ENCODE measurements at places on chromosomes 11 and 22.
A peak's percentile ranks its signal among the peaks of the same experiment; 100 is the strongest.

DNA sequence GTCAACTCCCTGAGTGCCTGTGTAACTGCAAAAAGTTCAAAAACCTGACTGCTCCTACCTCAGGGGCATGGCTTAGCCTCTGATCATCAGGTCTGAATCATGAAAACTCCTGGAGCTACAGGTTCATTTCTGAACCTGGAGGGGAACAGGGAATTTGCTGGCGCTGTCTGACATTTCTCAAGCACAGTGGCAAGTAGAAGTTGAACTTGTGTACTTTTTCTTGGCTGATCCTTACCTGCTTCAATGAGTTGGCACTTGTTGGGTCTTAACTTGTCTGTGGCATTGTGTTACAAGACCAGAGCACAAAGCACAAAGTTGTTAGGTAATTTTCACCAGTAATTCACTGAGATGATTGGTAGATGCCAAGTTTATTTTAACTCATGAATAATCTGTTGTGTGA lies 3.3 kb downstream of the TMEM109 start:
- DNase-seq = no peak

DNA sequence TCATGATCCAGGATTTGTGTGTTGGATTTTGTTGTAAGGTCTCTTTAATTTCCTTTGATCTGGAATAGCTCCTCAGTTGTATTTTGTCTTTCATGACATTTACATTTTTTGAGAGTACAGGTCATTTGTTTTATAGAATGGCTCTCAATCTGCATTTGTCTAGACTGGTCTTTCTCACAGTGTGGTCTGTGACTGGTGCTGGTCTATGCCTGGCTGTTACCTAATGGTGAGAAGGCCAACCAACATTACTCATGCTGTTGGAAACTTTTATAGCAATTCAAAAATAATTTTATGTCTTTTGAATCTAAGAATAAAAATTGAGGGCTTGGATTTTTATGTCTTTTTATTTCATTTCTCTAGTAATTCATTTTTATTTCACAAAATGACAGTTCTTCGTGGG lies 3.9 kb upstream of the NCR3LG1 start:
- no peak for DNase-seq

DNA sequence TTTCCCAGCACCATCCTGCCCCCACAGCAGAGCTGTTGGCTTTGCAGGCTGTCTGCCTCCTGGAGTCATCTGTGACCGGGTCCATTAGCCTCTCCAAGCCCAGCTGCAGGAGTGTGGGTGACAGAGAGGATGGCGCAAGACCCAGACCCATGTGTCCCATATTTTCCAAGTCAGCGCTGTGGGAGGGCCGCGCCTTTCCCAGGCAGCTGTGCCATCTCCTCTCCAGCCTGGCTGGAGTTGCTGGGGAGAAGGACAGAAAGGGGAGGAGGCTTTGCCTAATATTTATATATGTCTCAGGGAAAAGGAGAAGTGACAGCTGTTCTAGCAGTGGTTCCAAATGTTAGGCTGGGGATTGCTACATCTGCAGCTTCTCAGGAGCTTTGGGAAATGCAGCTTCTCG lies 15.7 kb downstream of the DTX4 start:
- no peak for DNase-seq

GRCh38 chr11:1890856-1891830 lies 552 bp downstream of the PRR33 start:
- DNase-seq = no peak

DNA sequence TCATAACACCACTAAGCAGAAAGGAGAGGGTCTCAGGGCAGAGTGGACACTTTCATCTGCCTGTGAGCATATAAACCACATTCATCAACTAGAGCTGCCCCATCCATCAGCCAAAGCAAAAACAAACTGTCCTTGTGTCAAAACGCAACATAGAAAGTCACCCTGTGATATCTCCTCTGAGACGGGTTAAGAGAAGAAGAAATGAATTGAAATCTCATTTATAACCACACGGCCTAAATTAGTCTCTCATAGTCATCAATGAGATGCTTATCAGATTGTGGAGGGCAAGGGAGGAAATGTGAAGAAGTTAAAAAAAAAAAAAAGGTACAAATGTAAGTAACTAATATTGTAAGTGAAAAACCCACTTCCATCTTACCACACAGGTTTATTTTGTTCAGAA lies 75.7 kb downstream of the SIK3 start:
- DNase-seq = no peak

DNA sequence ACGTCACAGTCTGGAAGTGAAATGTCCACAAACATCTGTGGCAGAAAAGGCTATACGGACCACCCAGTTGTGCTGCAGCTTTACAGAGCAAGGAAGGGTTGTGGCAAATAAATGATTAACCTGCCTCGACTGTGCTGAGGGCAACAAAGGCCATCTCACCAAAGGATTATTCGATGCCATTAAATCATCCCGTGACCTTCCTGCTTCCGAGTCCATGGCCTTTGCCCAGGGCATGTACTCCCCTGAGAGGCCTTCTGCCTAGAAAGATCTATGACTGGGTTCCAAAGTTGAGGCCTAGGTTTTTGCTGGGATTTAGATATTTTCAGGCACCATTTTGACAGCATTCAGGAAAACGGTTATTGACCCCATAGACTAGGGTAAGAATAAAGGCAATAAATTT lies 9.2 kb downstream of the CDPF1 start:
- no peak for DNase-seq

- peak; percentile 51 for DNase-seq
Observed at GRCh38 chr11:96054870-96055705, 131.2 kb upstream of the MTMR2 start.

GRCh38 chr22:23773483-23774113 lies 949 bp downstream of the MMP11 start:
- no peak for DNase-seq

- DNase-seq = no peak
Observed at GRCh38 chr11:73229321-73229895, 11.3 kb downstream of the P2RY2 start.

DNA sequence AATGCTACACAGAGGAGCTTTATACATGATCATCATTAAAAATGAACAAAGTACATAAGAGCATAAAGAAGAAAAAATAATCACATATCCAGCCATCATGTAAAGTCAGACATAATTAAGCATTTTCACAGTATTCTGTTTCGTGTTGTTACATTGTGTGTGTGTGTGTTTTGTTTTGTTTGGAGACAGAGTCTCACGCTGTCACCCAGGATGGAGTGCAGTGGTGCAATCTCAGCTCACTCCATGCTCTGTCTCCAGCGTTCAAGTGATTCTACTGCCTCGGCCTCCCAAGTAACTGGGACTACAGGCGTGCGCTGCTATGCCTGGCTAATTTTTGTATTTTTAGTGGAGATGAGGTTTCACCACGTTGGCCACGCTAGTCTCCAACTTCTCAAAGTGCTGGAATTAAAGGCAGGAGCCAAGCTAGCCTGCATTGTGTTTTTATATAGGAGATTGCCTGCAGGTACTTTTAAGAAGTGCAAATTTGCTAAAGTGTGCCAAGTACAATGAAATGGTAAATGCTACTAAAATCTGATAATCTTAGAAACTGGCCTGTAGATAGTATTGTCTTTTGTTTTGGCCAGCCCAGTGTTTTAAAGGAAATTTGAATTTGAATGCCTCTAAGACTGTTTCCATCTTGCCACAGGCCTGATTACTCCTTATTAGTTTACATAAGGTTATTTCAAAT lies 7.8 kb downstream of the CTSC start:
- DNase-seq = no peak

DNA sequence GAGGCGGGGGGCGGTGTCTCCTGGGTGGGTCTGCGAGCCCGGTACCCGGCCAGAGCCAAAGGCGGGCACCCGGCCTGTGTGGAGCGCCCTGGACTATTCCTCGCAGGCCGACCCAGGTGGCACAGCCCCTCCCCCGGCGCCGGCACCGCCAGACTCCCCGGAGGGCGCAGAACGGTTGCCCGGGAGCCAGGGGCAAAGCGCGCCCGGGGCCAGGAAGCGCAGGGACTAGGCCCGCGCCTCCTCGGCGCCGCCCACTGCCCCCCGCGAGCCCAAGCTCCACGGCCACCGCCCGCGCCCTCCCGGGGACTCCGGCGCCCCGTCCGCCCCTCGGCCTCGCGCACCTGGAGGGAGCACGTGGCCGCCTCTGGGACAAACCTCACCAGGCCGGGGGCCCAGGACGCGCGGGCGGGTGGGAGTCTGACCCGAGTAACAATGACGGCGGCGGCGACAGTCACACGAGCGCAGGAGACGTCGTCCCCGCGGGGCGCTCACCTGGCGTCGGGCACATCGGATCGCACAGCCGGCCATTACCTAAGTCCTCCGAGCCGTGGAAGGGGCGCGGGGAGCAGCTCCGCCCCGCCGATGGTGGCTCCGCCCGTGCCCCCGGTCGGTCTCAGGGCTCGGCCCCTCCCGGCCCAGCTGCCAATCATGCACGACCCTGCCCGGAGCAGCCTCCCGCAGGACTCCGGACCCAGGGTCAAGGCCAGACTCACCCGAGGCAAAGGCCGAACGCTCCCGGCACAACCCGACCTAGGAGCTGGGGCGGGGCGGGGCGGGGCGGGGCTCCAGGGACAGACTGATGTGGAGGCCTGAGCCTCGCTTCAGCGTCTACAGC lies 7.4 kb downstream of the PLXNB2 start:
- DNase-seq = peak; percentile 69

DNA sequence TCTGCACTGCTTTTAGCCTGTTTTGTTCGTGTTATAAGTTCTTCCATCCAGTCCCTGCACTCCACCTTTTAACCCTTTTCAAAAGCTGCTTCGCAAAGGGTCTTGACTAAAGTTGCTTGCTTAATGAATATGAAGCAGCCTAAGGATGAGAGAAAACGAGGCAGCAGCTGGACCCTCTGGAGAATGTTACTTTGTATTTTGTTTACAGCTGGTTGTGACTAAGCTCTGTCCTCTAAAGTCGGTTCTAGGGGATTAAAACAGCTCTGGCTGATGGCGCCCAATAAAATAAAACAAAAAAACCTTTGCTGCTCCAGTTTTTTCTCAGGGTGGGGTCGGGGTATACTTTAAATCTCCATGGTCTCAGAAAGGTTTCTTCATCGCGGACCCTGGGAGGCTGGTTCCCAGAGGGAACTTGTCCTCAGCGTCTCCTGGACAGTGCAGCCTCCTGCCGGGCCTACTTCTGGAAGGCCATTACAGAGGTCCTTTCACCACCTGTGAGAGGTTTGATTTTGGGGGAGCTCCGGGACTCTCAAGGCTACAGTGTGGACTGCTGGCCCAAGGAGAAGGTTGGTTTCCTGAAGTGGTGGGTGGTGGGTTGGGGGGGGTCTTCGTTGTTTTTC lies 836 bp upstream of the RBM4 start:
- no peak for DNase-seq

GRCh38 chr22:32444068-32444467 lies 20.2 kb downstream of the BPIFC start:
- peak; percentile 34 for DNase-seq

DNA sequence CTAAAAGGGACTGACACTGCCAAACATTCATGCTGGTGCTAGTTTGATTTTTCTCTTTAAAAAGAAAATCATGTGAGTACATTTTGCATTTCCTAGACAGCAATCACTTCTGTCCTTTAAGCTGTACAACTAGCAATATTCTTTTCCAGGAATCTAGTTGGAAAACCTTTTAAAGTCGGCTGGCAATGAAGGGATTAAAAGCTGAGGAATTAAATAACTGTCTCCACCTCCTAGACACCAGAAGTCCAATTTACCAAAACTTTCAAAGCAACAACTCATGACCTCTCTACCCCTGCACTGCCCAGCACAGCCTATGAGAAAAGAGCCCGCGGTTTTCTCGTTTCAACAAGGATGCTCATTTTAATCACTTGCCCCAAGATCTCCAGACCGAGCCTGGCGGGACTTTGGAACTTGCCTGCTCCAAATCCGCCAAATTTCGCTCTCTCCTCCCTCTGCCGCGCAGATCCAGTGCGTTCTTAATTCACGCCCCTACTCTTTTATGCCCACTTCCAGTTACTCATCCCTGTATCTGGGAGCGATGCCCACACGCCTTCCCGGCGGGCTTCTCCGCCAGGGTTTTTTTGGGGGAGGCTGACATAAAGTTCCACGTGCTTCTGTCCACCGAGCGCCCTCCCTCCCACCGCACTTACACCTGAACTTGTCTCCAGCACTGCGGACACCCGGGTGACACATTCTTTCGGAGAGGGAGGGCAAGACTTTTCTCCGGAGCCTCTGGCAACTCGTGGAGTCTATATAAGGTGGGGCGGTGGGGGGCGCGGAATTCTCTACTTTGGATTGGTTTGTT lies 2.5 kb downstream of the MPPED2 start:
- peak; percentile 26 for DNase-seq

DNA sequence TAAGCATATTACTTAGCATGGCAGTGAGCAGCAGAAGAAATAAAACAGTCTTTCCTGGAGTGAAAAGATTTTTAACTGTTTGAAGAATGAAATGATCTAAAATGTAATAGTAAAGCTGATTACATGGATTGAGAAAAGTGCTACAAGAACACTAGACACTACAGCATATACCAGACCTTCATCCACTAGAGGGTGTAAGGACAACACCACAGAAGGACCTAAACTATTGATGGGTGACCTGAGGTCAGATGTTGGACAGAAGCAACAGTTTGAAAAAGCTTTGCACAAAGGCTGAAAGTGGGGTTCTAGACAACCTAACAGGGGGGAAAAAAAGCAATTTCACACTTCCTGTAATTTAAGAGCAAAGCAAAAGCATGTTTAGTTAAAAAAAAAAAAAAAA lies 97.7 kb downstream of the RBFOX2 start:
- DNase-seq = peak; percentile 66

DNA sequence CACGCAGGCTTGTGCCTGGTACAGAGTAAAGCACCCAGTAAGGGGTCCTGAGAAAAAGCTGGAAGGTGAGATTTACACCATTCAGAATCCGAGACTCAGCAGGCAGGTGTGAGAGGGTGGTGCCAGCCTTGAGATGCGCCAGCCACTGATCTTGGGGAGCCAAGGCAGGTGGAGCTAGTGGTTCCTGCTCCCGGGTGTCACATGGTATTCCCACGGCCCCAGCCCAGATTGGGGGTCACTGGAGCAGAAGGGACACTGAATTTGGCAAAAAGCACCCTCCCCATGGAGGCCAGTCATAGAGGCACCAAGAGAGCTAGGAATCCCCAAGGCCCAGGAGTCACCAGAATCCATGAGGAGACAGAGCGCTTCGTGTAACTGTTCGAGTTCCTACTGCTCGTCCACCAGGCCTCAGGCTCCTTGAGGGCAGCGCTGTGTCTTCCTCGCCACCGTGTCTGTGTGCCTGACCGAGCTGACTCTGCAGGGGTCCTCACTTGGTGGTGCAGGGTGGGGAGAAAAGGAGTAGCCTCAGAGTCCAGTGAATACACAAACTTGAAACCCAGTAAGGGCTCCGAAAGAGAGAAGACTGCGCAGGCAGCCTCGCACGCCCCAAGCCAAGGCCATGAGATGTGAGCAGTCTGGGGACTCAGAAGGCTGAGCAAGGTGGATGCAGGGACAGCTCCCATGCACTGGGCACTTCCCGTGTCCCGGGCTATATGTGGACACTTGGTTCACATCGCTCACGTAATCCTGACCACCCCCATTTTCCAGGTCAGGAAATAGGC lies 28.2 kb downstream of the TOM1 start:
- DNase-seq = no peak
